ENCODE measurements at places on chromosomes 2 and 18. TPM values are rescaled to one million over a fixed set of nuclear protein-coding genes. Genes with fewer than 3 reads are reported as not detected.

The ERMN gene
- 3.1 TPM for total RNA-seq

The SULT1C4 gene
- not detected for total RNA-seq

DNA sequence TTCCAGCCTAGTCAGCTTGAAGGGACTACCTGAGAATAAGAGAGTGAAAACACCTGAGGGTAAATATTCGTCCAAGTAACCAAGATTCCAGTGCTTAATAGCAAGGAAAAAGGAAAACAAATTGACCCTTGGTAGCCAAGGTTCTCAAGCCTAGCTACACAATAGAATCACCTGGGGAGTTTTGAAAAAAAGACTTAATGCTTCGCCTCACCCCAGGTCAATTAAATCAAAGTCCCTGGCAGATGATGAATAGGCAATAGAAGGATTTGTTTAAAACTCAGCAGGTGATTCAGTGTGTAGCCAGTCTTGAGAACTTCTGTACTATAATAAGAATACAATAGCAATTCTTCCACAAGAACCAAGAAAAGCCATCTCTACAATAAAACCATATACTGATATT lies 500.2 kb downstream of the XIRP2 start:
- DNase-seq = no peak

DNA sequence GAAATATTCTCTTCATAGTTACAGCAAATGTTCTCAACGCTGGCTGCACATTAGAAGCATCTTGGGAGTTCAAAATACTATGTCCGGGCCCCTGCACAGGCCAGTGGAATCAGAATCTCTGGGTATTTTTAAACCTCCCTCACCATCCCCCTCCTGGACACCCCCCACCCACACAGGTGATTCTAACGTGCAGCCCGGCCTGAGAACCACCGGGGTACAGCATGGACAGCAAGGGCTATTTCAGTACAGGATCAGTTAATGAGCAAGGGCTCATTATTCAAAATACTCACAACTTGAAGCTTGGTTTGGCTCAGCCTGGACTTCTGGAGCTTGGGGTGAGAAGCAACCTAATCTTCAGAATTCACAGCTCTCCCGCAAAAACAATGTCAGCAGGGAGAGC lies 31.4 kb downstream of the INO80C start:
- no peak for DNase-seq

DNA sequence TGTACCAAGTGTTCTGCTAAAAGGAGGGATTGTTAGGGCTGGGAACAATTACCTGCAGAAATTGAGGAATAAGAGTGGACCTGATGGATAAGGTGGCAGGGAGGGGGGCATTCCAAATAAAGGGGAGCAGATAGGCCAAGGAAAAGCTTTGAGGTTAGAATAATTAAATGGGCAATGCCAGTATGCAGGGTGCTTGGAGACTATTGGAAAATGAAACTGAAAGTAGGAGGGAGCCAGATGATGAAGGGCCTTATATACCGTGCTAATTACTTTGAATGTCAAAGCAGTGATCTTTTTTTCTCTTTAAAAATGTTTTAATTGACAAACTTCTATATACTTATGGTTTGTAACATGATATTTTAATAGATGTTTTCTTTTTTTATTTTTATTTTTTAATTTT lies 42.9 kb downstream of the MMADHC start:
- no peak for DNase-seq

- no peak for DNase-seq
Observed at GRCh38 chr18:43077510-43078308, 37.8 kb downstream of the RIT2 start.

The PROKR1 gene
- not detected for total RNA-seq

- DNase-seq = no peak
Observed at GRCh38 chr2:157076526-157077161, 180.9 kb upstream of the GALNT5 start.

The PSTPIP2 gene
- 7.9 TPM for total RNA-seq

DNA sequence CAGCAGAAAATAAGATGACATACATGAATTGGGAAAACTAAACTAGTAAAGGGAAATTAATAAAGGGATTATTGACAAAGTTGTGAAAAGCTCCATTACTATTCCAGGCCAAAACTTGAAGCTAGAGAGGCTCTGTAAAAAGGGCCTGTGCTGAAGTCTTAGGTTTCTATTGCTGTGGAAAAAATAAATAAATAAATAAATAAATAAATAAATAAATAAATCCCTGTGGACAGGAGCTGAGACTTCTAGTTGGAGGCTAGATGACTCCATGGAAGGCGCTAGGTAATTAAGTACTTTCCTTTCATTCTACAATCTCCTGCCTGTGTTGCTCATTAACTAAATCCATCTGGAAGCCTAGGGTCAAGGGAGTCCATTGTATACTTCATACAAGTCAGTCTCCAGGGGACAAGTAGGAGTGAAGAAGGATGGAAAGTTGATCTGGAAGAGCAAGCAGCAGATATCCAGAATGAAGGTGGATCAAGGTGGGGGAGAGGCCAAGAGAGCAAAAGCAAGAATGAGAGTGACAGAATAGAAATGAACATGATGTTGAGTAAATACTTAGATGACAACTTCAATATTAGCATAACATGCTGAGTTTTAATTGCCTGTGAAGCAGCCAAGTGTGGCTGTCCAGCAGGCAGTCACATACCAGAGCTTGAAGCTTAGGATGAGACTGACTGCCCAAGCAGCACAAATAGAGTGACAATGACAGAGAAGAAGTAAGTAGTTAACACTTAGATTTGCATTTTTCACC lies 26.2 kb upstream of the CCNT2 start:
- no peak for DNase-seq

- DNase-seq = no peak
Observed at GRCh38 chr18:79746730-79747129, 51.0 kb upstream of the KCNG2 start.

Data from activated CD4-positive, alpha-beta memory T cell treated with anti-CD3 and anti-CD28 coated beads, Interleukin-2, amount 10 ng/mL, durations not matched to agents 7 days and 5 days (primary cell).